ENCODE measurements at places on chromosomes 6 and 20.
A peak's percentile ranks its signal among the peaks of the same experiment; 100 is the strongest.

GRCh38 chr6:157611406-157611805, 211.6 kb upstream of the SNX9 start:
- no peak for DNase-seq

DNA sequence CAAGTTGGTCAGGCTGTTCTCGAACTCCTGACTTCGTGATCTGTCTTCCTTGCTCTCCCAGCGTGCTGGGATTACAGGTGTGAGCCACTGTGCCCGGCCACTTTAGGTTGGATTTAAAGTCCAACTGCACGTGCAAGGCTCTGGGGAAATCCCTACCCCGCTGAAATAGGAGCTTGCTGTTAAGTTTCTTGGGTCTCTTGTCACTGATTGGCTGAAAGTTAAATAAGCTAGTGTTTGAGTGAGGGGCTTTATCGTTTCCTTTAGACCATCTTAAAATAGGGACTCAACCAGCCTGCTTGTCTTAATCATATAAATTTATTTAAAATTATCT, 11.1 kb upstream of the SERINC1 start:
- DNase-seq, result no peak

DNA sequence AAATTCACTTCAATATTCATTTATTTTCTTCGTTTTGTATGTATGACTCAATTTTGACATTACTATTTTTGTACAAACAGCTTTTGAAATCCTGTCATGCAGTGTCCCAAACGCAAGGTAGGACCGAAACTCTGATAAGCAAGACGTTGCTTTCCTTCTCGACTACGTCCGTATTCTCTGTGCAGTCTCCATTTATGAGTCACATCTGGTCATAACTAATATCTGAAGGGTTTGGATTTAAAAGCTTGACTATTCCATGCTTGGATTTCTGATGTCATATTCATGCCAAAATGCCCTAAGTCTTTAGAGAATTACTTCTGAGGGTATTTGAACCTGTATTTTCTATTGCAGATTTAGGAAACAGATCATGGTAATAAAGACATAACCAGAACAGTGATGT, 37.8 kb upstream of the LAMP5 start:
- DNase-seq, result no peak

DNA sequence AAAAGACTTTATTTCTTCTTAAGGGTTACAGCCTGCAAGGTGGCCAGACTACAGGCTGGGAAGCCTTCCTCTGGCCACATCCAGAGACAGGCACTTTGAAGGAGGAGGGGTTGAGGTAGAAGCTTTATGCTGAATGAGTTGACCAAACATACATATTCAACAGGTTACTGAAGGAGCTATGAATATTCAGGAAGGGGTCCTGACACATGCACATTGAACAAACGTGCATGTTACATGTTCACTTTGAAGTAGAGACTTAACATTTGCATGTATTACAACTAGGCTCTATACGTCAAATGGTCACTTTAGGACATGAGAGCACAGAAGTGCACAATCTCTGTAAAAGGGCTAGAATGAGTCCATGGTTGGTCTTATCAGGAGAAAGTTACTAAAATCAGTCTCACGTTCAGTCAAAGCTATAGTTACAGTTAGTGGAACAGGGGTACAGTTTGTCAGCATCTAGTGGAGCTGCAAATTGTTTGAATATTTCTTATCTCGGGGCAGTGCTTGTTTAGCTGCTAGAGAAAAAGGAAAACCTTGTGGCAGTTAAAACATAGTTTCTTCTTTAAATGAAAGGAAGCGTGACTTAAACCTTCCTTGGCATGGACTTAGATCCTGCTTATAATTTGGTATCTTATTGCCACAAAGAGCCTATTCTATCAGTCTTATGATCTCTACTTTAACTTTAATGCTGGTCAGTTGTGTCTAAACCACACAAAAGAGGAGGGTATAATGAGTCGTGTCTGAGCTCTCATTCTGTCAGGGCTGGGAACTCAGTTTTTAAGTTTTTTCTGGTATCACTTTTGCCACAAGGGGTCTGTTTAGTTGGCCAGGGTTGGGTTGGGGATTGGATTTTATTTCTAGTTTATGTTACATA, 4.6 kb upstream of the ZSCAN9 start:
- no peak for DNase-seq

- DNase-seq, result no peak
Measured at GRCh38 chr6:15882915-15883314, 220.1 kb upstream of the DTNBP1 start.

- no peak for DNase-seq
Measured at GRCh38 chr6:2168480-2168879, 76.9 kb downstream of the GMDS start.

- DNase-seq, result peak; percentile 41
Measured at GRCh38 chr20:50594591-50595432, 84.6 kb downstream of the PTPN1 start.

- no peak for DNase-seq
Measured at GRCh38 chr20:11989018-11989771, 71.5 kb downstream of the BTBD3 start.

DNA sequence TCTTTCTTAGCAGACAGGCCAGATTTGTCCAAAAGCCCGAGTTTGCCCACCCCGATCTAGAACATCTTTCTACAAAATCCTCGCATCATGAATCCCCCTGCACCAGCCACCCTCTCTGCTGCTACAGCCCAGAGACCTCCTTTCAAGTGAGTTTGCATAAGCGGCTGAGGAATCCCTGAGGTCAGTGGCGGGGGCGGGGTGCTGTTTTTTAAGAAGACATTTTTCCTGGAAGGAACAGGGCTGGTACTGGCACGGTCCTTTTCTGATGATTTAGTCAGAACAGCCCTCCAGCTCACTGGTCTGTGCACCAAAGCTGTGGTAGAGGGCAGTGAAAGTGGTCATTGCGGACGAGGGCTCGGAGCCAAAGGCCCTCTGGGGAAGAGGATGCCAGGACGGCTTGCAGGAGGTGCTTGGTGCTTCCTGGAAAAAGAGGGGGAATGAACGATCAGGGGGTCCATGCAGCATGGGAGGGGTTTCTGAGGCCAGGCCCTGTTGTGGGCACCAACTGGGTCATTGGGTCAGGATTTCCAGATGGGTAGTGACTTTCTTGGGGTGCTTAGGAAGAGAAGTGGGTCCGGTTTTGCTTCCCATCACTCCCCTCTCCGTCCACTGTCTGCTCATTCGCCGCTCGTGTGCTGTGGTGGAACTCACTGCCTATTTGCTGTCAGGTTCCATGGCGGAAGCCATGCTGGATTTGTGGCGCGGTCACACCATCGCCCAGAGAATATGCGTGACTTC, 50.4 kb downstream of the GNAS-AS1 start:
- DNase-seq, result no peak

- no peak for DNase-seq
Measured at GRCh38 chr6:33999567-33999966, 146.3 kb downstream of the GRM4 start.

GRCh38 chr6:3803627-3804468, 45.3 kb upstream of the FAM50B start:
- DNase-seq, result no peak

- no peak for DNase-seq
Measured at GRCh38 chr6:160990847-160991405, 643 bp upstream of the MAP3K4 start.

- DNase-seq, result peak; percentile 68
Measured at GRCh38 chr6:484086-484745, 92.7 kb downstream of the IRF4 start.

DNA sequence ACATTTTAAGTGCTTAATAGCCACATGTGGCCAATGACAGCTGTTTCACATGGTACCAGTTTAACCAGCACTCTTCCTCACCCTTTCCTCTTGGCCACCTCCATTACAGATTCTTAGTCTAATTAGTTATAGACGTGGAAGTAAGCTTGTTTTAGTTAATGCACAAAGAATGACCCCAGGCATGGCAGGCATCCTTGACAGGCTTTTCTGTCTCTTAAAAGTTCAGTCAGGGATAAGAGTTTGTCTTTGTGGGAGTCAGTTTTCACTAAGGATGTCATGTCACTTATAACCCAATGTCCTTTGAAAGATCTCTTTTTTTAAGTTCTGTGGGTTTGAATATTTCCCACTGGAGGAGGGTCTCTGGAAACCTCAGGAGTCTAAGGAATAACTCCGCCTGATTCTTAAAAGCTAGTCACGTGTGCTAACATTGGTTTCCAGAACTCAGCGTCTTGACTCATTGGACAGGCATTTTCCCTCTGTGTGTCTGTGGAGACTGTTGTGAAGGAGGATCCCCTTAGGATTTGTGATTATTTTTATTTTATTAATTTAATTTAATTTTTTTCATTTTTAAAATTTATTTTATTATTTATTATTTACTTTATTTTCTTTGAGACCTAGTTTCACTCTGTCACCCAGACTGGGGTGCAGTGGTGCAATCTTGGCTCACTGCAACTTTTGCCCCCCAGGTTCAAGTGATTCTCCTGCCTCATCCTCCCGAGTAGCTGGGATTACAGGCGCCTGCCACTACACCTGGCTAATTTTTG, 171.4 kb downstream of the ZFAND3 start:
- DNase-seq, result no peak

DNA sequence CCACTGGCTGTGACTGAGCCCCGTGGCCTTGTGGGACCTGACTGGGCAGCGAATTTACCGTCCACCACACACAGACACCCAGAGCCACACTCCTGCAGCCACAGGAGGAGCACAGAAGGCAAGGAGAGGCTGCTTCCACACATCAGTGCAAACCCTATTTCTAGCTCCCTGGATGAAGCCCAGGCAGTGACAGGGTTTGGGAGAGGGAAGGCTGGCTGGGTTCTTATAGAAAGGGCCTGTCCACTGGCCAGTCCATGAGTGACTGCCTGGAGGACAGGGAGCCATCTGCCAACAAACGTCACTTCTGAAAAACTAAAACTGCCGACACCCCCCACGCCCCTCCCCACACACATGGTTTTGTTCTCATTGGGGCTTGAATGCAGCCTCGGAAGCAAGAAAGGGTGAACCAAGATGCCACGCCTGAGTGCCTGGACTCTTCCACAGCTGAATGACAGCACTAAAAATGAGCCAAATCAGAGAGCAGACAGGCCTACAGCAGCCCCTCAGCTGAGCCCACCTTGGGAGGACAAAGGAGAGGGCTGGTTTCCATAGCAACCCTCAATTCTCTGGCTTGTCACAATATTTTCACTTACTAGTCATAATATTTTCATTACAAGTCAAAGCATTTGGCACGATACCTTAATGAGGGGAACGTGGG, 38.4 kb downstream of the RRBP1 start:
- no peak for DNase-seq

GRCh38 chr6:137978252-137978896, 111.3 kb downstream of the TNFAIP3 start:
- DNase-seq, result peak; percentile 36

- DNase-seq, result no peak
Measured at GRCh38 chr6:72783666-72784065, 161.8 kb downstream of the KCNQ5 start.

DNA sequence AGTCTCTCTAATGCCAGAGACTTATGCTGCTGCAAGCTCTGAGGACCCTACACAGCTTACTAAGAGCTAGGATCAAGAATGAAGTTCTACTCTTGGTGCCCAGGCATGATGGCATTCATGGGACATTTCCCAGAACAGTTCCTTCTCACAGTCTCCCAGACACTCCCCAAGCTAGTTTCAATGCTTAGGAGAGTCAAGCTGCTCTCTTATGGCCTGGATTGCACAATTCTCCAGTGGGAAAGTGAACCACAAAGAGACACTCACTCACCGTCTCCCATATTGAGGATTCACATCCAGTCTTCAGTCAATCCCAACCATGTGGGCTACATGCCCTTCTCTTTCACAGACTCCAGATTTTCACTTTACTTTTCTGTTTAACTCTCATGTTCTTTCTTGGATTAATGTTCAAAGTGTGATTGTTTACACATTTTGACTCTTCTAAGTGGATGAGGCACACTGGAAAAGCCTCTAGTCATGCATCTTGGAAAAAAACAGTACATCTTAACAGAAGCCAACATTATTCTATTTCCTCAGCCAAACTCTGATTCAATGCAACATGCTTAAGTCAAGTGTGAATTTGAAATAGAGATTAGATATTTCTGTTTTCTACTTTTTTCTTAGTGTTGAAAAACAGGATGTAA, 447.8 kb upstream of the BTBD3 start:
- DNase-seq, result no peak

All from activated T-cell treated with anti-CD3 and anti-CD28 coated beads, Interleukin-2, amount 50 U/mL, for 48 hours (primary cell).